ENCODE measurements at places on chromosomes 13 and 19.

DNA sequence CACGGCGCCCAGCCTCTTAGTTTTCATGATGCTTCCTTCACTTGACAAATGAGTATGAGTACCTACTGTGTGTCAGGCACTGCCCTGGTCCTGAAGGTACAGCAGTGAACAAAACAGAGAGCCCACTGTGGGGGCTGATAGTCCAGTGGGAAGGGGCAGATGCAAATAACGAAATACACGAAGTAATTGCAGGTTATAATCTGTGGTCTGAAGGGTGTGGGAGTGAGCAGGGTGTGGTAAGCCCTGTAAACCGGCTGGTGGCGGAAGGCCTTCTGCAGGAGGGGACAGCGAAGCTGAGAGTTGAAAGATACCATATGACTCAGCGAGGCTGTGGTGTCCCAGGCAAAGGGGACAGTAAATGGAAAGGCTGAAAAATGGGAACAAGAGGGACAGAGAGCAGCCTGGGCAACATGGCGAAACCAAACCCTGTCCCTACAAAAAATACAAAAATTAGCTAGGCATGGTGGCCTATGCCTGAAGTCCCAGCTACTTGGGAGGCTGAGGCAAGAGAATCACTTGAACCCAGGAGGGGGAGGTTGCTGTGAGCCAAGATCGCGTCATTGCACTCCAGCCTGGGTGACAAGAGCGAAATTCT is 60.5 kb downstream of the MAP4K1 start:
- ATAC-seq = no peak

- no peak for ATAC-seq
These were observed 363.1 kb downstream of the FGF14 start for GRCh38 chr13:102038787-102039186.

DNA sequence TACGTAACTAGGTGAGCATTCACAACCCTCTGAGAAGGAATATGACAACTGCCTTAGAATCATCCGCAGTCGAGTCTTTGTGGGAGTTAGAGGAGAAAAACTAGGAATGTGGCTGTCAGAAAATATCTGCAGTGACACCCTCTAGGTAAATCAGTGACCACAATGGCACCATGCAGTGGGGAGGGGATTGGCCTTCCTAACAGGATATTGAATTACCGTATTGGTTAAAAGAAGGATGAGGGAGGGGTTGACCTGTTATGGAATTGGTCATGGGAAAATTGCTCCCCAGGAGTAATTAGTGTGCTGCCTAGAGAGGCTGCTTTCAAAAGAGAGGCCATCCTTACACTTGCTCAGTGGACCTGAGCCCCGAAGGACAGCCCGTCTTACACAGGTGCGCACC is 205.6 kb upstream of the SOX1 start:
- no peak for ATAC-seq

- ATAC-seq = peak; percentile 89
These were observed 201.0 kb upstream of the RXFP2 start for GRCh38 chr13:31538067-31539042.
